ENCODE measurements at places on chromosomes 1 and 21. TPM values are rescaled to one million over a fixed set of nuclear protein-coding genes. Genes with fewer than 3 reads are reported as not detected.

The SEC16B gene
- total RNA-seq: 0.34 TPM

The CRP gene
- total RNA-seq: not detected

The SIPA1L2 gene
- 11.0 TPM for total RNA-seq

The ZBTB8B gene
- 0.15 TPM for total RNA-seq

The DCST2 gene
- total RNA-seq: 0.19 TPM

The GBP1 gene
- total RNA-seq: 4.9 TPM

The RGSL1 gene
- total RNA-seq: not detected

All from A375 (cell line).